Stimulated activated CD8-positive, alpha-beta memory T cell treated with anti-CD3 and anti-CD28 coated beads, Interleukin-4, amount 100 ng/mL, for 4 hours (primary cell): ENCODE measurements at places on chromosomes 6 and 20.

- no peak for DNase-seq
Measured at GRCh38 chr6:163572612-163573011, 158.1 kb downstream of the QKI start.

DNA sequence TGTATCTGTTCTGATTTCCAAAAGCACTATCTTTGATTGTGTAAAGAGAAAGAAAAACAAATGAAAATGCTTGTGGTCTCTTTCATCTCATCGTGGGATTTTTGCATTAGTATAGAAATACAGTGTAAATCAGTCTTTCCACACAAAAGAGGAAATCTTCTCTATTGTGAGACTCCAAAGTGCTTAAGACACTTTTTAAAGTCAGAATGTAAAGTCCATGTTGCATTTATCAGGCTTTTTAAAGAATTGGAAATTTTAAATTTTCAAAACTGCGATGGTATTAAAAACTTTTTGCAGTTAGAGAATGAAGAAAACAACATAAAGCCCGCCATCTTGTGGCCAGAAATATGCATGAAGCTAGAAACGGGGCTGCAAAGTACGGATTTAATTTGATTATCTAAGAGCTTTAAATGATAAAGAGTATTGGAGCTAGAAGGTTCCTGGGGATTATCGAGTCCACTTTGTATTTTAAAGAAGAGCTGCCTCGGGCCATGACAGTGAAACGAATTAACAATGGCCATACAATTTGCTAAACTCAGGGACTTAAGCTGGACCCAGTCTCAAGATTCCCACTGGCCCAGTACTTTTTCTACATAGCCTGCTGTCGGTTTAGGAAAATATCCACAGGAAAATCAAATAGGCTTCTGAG is 339.6 kb downstream of the ARHGAP18 start:
- DNase-seq, result no peak

- DNase-seq, result no peak
Measured at GRCh38 chr20:14919501-14920081, 582.2 kb upstream of the FLRT3 start.

GRCh38 chr6:11824986-11825385 is 46.4 kb upstream of the ADTRP start:
- DNase-seq, result no peak

GRCh38 chr6:158031381-158032353 is 50.0 kb downstream of the SYNJ2 start:
- no peak for DNase-seq

- no peak for DNase-seq
Measured at GRCh38 chr6:29917857-29918256, 24.5 kb upstream of the HLA-A start.

- DNase-seq, result no peak
Measured at GRCh38 chr20:10481676-10482075, 46.6 kb downstream of the SLX4IP start.

DNA sequence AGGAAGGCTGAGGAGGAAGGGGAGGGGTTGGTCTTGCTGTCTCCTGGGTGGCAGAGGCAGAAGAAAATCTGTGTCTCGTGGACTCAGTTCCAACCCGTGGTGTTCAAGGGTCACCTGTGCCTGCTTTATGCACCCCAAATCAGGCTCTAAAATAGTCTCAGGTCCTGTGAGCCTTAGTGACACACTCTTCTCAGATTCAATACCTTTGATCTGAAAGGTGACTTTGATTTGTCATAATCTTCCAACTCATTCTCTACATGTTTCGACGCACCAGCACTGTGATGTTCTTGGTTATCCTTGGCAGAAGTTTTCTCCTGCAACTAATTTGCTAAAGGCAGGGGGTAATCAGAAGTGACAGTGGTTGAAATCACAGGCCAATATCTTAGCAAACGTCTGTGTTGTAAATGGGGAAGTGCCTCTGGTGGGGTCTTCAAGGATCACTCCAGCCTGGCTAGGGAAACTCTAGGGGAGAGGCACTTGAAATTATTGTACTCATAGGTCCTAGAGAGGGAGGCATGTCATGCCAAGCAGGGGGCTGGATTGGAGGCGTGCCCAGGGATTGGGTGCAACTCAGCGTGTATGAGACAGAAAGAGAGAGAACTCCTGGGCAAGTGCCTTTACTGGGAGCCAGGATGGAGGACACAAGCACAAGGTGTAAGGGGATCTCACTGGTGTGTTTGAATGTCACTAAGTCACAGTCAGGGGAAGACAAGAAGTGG is 19.0 kb upstream of the PRND start:
- DNase-seq, result no peak

- no peak for DNase-seq
Measured at GRCh38 chr6:169799474-169799926, 48.1 kb downstream of the ERMARD start.

- DNase-seq, result no peak
Measured at GRCh38 chr6:32402812-32403211, 4.2 kb downstream of the BTNL2 start.

- no peak for DNase-seq
Measured at GRCh38 chr6:170093276-170093657, 197.6 kb downstream of the DLL1 start.

DNA sequence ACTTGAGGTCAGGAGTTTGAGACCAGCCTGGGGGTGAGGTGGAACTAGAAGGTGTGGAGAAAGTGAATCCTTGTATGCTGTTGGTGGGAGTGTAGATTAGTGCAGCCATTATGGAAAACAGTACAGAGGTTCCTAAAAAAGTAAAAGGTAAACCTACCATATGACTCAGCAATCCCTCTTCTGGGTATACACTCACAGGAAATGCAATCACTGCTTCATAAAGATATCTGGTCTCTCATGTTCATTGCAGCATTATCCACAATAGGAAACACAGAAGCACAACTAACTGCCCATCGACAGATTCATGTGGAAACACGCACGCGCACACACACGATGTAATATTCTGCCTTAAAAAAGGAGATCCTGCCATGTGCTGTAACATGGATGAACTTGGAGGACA is 66.7 kb downstream of the CDC5L start:
- no peak for DNase-seq

- DNase-seq, result no peak
Measured at GRCh38 chr6:41700463-41701347, 34.7 kb downstream of the TFEB start.
